ENCODE measurements at places on chromosomes 4 and X.

- no peak for DNase-seq
Measured at GRCh38 chrX:67734111-67734753, 190.4 kb downstream of the AR start.

DNA sequence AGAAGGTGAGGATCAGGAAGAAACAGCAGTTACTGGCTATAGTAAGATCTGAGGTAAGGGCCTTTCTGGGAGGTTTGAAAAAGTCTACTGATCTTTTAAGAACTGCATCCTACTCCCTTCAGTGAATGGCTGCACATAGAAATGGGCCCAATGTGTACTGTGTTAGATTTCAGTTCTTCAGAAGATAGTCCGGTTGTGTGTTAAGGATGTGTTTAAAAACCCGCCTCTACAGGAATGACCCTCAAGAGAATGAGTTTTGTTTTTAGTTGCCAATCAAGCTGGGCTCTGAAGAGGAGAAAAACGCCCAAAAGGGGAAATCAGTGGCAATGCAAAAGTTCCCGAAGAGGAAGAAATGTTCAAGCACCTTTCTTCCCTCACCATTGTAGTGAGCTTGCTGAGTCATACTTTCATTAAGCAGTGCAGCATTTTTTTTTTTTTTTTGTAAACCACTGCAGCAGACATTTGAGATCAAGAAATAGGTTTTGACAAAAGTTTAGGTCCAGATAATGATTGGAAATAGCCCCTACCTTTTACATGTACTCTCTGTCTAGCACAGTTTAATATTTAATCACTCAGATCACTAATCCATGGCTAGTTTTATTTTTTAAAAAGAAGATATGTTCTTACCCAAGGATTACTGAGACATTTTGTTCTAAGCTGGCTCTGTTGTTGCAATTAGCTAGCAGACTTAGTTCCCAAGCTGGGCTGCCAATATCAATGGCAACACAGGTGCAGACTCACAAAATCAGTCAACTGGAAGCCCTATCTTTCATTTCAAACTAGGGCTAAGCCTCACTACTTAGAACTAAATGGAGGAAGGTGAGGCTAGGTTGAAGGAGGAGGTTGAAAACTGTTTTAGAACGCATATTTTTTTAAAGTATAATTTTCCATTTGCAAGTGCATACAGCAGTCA, 7.0 kb upstream of the TRPC5OS start:
- DNase-seq: no peak

- DNase-seq: no peak
Measured at GRCh38 chrX:37302569-37302968, 46.6 kb upstream of the PRRG1 start.

GRCh38 chrX:45830343-45830742, 629.7 kb upstream of the DIPK2B start:
- DNase-seq: no peak

DNA sequence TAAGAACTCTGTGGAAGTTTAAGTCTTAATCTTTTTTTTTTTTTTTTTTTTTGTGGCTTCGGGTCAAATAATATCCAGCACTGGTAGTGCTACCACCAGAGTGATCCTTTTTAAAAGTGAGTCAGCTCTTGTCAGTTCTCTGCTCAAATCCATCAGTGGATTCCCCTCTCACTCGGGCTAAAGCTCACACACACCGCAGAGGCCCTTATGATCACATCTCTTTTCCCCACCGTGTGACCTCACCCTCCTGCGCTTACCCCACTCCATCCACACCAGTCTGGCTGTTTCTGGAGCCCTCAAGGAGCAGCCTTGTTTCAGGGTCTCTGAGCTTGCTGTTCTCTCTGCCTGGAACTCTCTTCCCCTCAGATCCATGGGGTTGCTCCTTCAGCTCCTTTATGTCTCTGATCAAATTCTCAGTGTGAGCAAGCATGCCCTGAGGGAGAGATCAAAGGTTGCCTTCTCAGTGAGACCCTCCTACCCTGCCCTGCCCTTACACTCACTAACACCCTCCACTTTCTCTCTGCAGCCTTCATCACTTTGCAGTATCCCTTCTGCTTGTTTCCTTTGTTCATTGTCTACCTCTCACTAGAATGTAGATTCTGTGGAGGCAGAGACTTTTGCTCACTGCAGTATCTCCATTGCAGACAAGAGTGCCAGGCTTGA, 19.8 kb upstream of the BEND4 start:
- no peak for DNase-seq

GRCh38 chrX:85503258-85504158, 124.0 kb upstream of the POF1B start:
- no peak for DNase-seq

GRCh38 chr4:152112887-152113286, 352.1 kb upstream of the GATB start:
- DNase-seq: no peak

GRCh38 chr4:132297346-132297745, 851.7 kb upstream of the PCDH10 start:
- DNase-seq: no peak

DNA sequence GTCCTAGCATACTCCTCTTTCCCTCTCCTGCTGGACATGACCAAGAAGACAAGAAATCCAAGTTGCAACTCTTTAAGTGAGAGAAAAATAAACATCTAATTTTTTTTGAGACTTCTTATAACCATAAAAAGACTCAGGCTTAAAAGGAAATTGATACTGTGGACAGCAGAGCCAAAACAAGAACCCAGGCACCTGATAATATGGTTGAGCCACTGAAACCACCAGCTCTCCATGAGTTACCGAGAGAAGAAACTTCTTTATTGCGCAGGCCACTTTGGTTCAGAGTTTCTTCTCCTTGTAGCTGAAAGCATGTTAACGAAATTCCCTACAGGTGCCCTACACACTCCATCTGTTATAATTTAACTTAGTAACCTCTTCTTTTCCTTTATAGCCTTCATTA, 11.3 kb upstream of the SPCS3 start:
- DNase-seq: no peak

DNA sequence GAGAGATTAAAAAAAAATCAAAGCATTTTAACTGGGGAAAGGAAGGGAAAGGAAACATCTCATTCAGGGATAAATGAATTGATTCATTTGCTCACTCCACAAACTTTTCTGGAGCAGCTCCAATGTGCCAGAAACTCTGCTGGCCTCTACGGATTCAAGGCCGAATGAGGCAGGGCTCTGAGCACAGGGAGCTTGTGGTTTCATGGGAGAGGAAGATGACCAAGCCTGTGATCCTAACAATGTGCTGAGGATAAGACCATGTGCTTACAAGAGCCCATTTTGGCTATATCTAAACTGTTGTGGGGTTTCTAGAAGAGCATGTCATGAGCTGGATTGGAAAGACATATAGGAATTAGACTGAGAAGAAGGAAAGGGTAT, 137.5 kb downstream of the ZNF674 start:
- DNase-seq: no peak

DNA sequence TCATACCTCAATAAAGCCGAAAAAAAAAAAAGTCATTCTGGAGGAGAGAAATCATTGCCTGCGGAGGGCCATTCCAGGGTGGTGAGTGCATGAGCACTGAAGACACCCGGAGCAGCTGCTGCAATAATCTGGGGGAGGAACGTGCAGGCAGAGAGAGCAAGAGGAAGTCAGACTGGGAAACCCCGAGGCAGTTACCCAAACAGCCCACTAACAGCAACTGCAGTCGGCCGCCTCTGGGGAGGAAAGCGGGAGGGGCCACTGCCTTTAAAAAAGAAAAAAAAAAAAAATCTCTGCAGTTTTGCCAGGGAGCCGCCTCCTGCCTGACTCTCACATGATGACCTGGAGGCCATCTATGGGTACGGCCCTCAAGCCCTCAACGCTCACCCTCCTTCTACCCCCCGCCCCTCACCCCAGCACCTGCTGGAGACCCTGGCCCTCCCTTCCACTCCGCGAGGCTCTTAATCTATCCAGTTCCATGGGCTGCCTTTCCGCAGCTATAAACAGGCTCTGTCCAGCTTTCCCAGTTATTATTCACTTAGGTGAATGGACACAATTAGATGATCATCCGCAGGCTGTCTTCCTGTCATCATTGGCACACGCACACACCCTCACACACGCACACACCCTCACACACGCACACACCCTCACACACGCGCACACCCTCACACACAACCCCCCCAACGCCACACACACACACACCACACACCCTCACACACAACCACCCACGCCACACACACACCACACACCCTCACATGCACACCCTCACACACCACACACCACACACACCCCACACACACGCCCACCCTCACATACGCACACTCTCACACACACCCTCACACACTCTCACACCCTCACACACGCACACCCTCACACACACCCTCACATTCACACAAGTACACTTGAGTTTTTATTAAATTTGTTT, 3.4 kb upstream of the AVPR2 start:
- no peak for DNase-seq

- no peak for DNase-seq
Measured at GRCh38 chr4:95059663-95060062, 301.9 kb downstream of the BMPR1B start.

- no peak for DNase-seq
Measured at GRCh38 chr4:21307709-21308108, 607.5 kb downstream of the PACRGL start.

DNA sequence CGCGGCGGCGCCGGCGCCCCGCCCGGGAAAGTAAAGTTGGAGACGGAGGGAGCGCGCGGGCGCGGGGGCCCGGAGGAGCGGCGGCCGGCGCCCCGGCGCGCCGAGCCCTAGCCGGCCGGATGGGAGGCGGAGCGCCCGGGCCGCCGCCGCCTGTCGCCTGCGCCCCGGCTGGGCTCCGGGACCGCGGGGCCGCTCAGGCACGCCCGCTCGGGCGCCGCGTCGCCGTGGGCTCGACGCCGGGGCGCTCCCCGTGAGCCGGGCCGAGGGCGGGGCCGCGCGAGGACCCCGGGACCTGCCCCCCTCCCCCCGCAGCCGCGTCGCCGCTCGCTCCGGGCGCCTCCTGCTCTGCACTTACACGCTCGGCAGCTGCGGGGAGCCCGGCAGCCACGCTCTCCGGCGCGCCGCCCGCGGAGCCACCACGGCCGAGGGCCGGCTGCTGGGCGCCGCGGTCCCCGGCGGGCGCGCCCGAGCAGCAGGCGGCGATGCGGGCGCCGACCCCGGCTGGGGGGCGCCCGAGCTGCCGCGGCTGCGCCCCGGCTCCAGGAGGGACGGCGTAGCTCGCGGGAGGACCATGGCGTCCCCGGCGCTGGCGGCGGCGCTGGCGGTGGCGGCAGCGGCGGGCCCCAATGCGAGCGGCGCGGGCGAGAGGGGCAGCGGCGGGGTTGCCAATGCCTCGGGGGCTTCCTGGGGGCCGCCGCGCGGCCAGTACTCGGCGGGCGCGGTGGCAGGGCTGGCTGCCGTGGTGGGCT, at the start of gene ADRA2C:
ADRA2C (plus strand) TSS at position 350 of the 749 bp plus-strand sequence; CDS start at position 572, 222 bp downstream.
- DNase-seq: no peak
